ENCODE measurements at places on chromosomes 11 and 22.

DNA sequence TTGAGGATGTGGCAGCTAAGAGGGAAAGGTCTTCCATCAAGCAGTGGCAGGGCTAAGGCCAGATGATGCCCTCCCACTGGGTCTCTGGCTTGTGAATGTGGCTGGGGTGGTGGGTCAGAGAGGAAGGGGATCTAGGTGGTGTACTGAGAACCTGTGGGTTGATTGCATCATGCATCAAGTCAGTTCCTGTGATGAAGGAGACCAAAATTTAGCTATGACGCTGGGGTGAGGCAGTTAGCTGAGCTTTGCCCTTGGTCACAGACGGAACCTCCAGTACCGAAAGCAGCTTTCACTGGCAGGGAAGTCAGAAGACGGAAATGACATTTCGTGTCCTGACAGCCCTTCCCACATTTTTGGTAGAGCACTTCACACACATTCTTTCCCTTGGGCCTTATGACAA lies 20.7 kb downstream of the ATG16L2 start:
- DNase-seq: no peak

DNA sequence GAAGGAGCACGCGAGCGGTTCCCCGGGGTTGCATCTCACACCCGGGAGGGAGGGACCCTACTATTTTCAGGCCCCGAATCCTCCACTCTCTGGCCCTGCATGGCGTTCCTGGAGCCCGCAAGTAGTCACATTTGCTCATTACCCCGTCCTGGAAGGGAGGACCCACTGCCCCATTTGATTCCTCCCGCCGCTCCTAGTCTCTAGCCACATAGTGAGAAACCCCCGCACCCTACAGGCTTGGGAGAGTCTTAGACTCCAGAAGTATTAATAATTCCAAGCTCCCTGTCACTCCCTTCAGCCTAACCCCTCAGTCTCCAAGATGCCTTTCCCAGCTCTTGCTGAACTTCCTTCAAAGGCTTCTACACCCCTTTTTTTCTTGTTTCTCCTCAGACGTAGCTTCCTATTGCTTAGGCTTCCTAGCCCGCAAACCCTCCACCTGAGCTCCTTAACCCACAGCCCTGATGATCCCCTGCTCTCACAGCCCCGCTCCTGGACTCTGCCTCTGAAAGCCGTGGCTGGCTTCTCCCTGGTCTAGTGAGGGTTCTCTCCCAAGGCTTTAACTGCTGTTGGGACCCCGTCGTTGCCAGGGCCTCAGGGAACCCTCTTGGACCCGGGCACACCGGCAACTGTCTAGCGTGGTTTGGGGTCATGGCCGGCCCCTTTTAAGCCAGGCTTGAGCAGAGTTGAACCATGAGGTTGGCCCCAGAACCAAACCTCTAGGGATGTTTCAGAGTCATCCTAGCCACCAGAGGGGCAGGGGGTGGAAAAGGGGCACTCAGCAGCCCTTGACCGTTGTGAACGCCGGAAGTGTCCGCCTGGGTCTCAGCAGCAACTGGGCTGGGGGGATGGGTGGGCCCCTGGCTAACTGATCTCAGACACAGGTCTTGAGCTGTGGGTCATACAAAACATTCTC lies 862 bp downstream of the GGA1 start:
- no peak for DNase-seq

- no peak for DNase-seq
These were observed 31.8 kb downstream of the TPBGL start for GRCh38 chr11:75272391-75272790.

- no peak for DNase-seq
These were observed 57.4 kb upstream of the RCN1 start for GRCh38 chr11:32033491-32033890.

- no peak for DNase-seq
These were observed at the start of gene MYO18B for GRCh38 chr22:25741692-25742626. TSS of gene MYO18B (plus strand) at chr22:25742188. CDS start at chr22:25761093, 18,905 bp downstream.

DNA sequence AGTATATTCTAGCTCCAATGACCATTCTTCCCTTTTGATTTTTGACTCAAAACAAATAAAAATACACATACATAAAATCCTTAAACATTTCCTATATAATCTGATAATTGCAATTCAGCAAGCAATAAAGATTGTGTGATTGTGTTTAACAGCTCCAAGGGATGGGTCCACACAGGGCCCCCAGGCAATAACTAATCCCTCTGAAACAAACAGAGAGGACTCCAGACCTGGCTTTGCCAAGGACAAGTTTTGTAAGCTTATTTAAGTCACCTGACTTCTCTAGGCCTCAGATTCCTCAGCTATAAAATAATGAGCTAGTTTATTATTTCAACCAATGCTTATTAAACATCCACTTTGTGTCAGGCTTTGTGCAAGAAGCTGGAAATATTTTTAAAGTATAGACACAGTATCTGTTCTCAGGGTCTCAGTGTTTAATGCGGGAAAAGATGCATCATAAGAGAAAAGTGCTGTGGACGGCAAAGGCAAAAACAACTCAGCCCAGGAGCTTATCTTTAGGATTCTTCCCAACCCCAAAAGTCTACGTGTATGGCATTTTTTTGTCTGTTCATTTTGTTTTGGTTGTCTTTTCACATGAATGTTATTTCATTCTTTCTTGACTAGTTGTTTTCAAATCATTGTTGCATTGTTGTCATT lies 20.1 kb downstream of the FZD4 start:
- no peak for DNase-seq

DNA sequence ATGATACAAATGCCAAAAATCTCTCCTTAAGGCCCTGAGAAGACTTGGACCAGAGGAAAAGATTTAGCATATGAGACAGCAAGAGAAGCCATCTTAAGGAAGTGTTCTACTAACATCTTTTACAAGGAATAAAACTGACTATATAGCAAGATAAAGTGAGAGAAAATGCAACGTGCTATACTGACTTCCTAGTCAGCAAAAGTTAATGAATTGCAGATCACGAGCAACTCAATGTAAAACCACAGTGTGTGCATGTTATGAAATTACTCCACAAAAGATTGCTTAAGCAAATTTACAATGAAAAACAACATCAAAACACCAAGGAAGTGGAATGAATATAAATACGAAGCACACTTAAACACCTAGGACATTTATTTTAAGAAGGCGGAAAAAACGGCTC lies 187.5 kb downstream of the CADM1 start:
- DNase-seq: no peak

DNA sequence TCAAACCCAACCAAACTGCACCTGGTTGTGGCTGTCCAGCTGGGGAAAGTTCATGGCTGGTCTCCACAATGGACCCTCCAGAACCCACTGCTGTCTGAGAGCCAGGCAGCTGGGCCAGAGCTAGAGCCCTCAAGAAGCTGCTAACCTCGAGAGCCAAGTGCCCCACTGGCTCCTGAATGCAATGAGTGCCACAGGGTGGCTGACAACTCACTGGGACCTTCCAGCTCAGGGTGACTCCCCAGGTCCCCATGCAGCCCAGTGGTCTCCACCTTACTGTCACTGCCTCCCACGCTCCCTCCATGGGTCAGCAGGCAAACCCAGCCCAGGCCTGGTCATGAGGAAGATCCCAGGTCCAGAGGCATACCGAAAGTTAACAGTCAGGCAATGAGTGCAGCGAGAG lies 8.0 kb upstream of the CHST1 start:
- no peak for DNase-seq

DNA sequence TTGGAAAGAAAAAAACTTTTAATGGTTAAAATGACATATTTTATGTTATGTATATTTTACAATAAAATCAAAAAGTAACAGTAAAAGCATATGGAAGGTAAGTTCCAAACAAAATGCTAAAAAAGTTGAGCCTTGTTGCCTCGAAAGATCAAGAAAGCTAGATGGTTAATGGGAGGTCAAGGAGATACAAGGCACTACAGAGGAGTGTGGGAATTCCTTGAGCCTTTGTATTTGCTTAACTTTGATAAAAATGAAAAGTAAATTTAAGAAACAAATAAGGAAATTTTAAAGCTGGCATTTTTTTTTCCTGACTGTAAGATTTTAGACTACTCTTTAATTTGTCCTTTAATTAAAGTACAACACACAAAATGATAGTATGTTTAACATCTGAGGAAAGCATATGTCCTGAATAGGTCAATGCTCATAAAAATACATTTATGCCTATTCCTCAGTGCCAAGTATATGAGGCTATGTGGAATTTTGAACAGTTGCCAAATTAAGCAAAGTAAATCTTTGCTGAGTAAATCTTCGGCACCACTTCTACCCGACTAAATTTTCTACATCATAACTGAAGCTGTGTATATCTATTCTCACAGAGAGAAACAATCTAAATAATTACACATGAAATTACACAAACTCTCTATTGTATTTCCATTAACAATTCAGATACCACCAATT lies 108.8 kb downstream of the TTC28 start:
- no peak for DNase-seq

GRCh38 chr11:70111269-70112016 lies 33.3 kb downstream of the ANO1 start:
- no peak for DNase-seq
